Cerebellar nuclear complex (tissue), 1 donor: ENCODE measurements at places on chromosomes 7 and 10.

GRCh38 chr7:87543623-87544022 is 57.1 kb downstream of the ABCB1 start:
- no peak for DNase-seq

GRCh38 chr7:124310934-124311390 is 278.1 kb upstream of the TMEM229A start:
- DNase-seq: no peak

DNA sequence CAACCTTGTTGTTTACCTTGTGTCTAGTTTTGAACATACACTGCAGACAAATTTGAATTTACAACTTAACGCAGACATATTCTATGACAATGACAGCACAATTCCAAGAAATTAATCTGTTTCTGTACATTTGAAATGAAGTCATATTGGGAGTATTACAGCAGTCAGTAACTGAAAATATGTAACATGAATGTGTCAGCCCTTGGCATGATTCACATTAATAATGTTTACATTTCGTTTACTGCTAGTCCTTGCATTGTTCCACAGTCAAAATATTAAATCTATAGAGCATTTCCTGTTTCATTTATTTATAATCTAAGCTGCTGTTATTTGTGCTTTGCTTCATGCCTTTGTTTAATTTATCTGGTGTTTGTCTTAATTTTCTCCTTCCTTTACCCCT is 80.4 kb downstream of the NOC3L start:
- DNase-seq: no peak

DNA sequence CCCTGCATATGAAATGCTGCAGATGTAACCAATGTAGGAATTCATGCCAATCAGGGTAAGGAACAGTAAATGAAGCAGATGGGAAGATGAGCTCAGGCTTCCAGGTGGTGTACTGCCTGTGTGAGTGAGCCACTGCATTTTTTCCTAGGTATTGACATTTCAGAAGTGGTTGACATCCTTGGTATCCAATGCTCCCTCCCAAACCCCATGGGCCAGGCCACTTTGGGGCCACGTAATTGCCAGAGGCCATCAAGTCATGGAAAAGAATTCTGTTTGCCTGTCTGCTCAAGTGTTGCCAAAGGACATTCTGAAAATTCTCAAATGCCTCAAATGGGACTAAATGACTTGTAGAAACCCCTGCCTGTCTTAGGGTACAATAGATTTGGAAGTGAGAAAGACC is 384.6 kb downstream of the GATA3 start:
- DNase-seq: no peak

GRCh38 chr7:28608731-28609130 is 196.4 kb downstream of the CREB5 start:
- DNase-seq: no peak

- DNase-seq: no peak
Observed at GRCh38 chr10:7260412-7260900, 150.4 kb downstream of the SFMBT2 start.
